A172 (cell line): ENCODE measurements at places on chromosomes 2 and 18.

DNA sequence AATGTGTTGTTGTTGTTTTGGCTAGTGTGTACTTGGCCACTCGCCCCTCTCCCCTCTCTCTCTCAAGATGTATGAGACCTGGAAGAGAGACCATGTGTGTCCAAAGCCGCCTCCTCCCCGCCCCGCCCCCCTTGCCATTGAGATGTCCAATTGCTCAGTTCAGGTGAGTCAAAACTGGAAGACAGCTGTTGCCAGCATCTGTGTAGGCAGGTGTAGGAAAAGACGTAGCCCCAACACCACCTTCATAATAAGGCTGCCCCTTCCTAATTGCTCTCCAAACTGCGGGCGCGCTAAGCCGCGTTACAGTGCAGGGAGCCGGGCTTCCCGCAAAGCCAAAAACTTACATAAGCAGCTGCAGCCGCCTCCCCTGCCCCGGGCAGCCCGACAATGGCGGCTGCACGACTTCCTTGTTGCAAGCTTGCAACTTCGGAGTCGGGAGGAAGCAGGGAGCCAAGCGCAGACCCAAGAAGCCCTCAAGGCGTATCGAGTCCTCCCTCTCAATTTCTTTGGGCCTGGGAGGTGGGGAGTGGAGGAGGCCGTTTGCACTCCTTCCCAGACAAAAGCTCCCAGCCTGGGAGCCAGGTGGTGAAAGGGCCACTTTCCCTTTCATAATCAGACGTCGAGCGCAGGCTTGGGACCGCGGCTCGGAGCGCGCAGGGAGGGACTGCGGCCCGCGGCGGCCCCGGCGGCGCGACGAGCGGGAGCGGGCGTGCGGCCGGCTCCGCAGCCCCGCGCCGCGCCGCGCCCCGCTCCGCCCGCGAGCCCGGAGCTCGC lies 882 bp downstream of the ZBTB14 start:
- DNase-seq = peak; percentile 29

DNA sequence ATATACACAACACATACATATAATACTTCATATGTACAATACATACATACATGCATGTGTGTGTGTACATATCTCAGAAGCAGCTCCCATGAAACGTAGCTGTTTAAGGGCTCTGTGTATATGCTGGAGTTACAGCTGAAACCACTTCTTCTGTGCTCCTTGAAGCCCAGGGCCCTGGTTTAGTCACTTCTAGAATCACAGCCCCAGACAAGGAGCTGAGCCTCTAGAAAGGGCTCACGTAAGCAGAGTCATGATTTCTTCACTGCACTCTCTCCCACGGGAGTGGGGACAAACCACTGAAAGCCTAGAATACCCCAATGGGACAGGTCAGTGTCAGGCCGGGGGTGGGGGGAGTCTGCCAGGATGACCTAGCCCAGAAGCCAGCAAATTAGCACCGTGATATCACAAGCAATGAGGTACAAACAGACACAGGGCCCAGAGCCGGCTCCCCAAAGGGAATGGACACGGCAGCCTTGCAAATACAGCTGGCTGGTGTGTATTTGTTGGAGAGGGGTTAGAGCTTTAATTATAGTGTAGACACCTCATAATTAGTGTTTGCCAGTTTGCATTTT lies 90.3 kb downstream of the C1QL2 start:
- DNase-seq = no peak

GRCh38 chr2:156057647-156058046 lies 274.9 kb downstream of the NR4A2 start:
- no peak for DNase-seq

DNA sequence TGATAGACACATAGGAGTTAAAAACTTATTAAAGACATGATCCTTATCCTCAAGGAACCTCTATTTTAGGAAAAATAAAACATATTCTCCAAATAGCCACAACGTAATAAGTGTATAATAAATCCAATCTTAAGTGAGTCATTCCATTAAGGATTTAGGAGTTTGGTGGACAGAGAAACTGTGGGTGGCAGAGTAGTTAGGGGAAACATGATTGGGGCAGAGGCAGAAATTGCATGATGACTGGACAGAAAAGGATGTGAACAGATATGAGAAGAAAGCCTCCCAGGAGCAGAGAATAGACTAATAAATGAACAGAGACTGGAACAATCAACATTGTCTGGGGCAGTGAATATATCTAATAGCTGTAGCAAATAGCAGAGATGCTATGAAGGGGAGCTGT lies 48.1 kb upstream of the SIGLEC15 start:
- DNase-seq = peak; percentile 68

DNA sequence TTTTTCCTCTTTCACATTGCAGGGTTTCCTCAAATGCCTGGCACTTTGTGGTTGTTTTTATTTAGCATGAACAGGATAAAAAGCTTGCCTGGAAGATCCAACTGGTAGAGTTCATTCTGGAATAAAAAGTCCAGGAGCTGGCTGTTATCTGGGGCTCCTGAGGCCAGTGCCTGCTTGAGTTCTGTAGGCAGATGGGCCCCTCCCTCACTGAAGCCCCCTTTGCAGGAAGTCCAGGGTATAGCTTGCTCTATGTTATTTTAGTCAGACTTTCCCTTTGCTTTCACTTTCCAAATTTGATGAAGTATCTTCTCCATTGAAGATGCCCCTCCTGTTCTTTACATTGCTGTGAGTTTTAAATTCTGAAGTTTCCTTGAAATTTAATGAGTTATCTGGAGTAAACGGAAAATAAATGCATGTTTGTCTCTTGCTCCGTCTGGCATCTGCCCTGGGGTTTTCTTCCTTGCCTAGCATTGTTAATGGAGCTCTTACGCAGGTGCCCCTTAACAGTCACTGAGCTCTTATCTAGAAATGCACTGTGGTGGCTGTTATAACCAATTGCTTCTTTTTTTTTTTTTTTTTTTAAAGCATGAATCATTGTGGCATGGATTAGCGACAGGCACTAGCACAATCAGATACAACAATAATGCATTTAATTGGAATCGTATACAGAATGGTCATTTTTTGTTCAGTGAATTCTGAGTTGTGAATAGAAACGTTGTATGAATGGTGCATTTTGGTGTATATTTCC lies 27.0 kb upstream of the LPIN1 start:
- DNase-seq = no peak

- DNase-seq = no peak
These were observed 1295.7 kb upstream of the NRXN1 start for GRCh38 chr2:52327641-52328040.
